ENCODE measurements at places on chromosomes 12 and 14.
A peak's percentile ranks its signal among the peaks of the same experiment; 100 is the strongest.

DNA sequence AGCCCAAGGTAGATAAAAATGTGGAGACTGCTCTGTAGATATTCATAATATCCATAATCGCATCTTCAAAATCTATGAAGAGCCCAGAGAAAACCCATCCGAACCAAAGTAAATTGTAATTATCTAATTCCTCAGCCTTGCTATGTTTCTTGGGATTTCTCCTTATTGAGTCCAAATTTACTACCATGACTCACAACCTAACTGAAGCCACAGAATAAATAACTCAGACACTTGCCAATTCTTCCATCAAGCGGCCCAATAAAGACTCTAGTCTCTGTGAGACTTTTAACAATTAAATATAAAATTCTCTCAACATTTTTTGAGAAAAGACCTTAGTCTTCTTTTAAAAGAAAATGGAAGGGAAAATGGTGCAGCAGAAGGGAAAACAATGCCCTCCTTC lies 409.8 kb downstream of the DAD1 start:
- no peak for DNase-seq

DNA sequence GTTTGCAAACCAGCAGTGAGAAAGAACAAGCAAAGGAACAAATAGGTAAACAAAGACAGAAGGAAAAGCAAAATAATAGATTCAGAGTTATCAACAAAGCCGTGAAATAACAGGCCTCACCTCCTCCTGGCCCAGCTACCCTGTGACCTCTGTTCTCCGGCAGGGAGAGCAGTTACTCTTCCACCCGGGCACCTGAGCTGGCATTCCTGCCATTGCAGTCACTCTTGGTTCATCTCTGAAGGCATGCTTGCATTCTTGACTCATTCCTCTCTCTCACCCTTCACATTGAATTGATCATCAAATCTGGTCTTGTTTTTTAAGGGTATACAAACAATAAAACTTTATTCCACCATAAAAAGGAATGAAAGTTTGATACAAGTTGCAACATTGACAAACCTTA lies 95.1 kb downstream of the TTC8 start:
- no peak for DNase-seq

DNA sequence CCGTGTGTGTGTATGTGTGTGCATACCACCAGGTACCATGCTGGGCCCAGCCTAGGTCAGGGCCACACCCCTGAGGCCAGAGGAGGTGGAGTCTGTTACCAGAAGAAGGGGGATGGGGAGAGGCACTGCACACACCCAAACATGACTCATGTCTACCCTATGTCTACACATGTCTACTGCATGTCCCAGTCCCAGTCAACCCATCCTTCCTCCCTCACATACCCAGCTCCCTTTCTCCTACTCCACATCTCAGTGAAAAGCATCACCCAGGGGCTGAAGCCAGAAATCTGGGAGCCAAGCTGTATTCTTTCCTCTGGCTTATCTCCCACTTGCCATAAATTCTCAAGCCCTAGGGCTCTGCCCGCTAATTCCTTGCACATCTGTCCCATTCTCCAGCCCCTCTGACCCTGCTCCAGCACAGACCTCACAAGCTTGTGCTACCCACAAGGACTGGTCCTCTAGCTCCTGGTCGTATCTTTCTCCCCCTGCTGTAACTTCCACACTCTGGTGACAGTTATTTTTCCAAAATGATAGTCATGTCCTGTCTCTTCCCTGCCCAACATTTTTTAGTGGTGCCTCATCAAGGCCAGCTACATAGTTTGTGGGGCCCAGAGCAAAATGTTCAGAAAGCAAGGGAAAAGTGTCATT lies 18.0 kb upstream of the APPL2 start:
- no peak for DNase-seq

- DNase-seq, result no peak
Observed at GRCh38 chr12:110444455-110444854, 5.7 kb downstream of the ARPC3 start.

- DNase-seq, result no peak
Observed at GRCh38 chr14:67485501-67486095, 2.9 kb downstream of the TMEM229B start.

- no peak for DNase-seq
Observed at GRCh38 chr14:38302966-38303365, 47.1 kb upstream of the CLEC14A start.

DNA sequence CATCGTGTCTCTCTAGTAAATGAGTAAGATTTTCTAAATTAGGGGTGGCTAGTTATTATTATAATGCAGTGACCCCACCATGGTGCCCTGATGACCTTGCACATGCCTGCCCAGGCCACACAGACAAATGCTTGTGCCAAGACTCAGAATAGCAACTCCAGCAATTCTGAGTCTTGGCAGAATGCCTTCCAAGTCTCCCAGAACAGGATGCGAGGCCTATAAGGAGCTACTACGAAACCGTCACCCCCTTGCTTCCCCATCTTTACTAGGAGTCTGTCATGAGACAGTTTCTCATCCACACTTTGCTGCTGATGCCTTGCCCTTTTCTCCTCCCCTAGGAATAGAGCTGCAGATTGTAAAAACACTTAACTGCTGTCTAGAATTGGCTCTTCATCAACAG lies 559.9 kb downstream of the TRHDE start:
- no peak for DNase-seq

- DNase-seq, result peak; percentile 28
Observed at GRCh38 chr12:128852885-128853599, at the start of gene GLT1D1. GLT1D1 (plus strand) TSS chr12:128853478; CDS start chr12:128853582, 104 bp downstream.

- no peak for DNase-seq
Observed at GRCh38 chr14:105748204-105748578, 221.8 kb downstream of the TMEM121 start.

DNA sequence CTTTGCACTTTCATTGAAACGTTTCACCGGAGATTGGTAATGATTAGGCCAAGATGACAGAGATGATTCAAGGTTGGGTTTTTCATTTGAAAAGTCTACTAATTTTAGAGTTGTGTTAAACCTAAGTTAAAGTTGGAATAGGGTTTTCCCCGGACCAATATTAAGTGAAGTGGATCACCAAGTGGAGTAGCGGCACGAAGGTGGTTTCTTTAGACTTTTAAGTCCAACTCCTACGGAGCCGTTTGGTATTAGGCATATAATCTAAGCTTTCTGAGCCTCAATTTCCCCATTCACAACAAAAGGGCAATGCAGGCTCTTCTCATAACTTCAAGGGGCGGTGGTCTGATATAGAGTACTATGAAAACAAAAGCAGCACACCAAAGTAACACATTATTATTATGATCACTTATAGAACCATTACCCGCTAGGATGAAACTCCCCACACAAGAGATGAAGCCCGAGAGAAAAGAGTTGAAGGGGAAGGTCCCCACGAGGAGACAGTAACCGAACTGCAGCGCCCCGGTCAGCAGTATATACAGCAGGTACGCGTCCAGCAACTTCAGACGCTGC lies 413 bp downstream of the DAD1 start:
- DNase-seq, result no peak

GRCh38 chr12:97260786-97261185 lies 201.8 kb upstream of the RMST start:
- DNase-seq, result no peak
